ENCODE measurements at places on chromosomes 11 and 22.

- no peak for DNase-seq
These were observed 4.1 kb downstream of the NHERF4 start for GRCh38 chr11:119189393-119189792.

- no peak for DNase-seq
These were observed 17.9 kb downstream of the CD5 start for GRCh38 chr11:61120099-61120705.

GRCh38 chr22:35785181-35785923 lies 67.7 kb downstream of the APOL5 start:
- DNase-seq: no peak

GRCh38 chr11:101133190-101133589 lies 3.6 kb upstream of the PGR start:
- no peak for DNase-seq

DNA sequence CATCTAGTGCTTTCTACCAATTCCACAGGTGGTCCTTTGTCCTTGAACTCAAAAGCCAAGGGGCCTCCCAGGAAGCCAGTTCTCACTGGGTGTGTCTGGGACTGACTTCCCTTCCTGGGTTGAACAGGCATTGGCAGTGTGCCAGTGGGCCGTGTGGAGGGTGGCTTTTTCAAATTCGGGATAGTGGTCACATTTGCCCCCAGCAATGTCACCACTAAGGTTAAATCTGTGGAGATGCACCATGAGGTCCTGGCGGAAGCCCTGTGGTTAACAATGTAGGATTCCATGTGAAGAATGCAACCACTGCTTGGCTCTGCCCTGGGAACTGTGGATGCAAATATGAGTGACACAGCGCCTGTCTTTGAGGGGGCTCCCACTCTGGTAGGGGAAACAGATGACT lies 53.2 kb upstream of the MTNR1B start:
- no peak for DNase-seq

- DNase-seq: no peak
These were observed 137.3 kb upstream of the TENM4 start for GRCh38 chr11:79578116-79578515.

- DNase-seq: peak; percentile 70
These were observed at the start of gene P2RY2 for GRCh38 chr11:73218106-73218829. P2RY2 (plus strand) TSS chr11:73218281; CDS start chr11:73234160, 15,879 bp downstream.

DNA sequence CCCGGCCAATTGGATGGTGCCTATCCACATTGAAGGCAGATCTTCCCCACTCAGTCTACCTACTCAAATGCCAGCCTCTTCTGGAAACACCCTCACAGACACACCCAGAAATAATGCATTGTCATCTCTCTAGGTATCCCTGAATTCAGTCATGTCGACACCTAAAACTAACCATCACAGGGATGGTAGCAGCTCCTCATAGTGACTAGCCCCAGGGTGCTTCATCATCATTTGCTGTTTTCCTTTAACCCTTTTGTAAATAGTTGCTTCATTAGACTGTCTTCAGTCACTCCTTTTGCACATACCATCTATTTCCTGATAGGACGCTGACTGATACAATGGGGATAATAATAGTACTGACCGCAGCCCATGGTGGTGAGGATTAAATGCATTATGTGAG lies 18.8 kb upstream of the AMOTL1 start:
- DNase-seq: no peak

GRCh38 chr22:37069319-37069718 lies 17.8 kb downstream of the KCTD17 start:
- DNase-seq: no peak

DNA sequence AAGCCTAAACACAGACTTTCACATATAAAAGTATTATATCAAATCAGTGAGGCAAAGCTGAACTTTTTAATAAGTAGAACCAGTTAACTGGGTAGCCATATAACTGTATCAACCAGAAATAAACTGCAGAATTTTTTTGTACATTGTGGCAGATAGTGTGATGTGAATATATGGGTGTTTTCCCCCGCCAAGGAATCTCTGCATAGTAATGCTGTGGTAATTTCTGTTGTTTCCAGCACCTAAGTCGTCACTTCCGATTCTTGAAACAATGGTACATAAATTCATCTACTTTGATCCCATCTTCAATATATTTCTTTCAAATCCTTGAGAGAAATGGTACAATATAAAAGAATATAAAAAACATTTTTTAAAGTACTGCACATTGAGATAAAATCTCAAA lies 39.6 kb downstream of the NARS2 start:
- DNase-seq: no peak

DNA sequence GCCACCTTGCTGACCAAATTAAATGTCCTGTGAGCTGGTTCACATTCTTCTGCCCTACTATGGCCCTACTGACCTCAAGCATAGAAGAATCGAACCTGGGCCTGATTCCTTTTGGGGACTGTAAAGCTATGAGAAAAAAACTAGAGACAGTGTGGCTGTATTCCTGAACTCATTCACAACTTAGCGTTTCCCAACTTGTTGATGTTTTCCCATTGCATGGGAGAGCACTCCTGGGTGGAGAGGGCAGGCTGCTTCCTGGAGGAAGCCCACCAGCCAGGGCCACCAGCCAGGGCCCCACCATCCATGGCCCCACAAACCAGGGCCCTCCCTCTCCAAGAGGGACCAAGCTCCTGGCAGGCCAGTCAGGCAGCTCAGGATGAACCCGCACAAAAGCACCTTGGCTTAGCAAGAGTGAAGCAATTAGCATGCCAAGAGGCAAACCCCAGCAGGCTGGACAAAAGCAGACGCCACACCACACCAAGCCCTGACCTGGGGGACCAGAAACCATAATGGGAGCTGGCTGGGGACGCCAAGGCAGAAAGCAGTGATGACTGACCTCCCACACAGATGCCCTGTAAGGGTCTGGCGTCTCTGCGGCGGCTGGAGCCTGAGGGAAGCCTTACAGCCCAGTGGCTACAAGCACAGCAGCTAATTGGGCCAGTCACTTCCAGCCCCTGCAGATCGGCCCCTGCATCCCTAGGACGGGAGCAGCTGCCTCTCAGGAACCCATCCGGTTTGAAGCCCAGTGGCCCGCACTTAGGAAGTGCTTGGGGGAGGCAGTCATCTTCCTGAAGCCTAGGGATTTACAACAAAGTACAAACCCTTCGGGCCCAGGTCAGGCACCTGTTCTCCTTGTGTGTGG lies 2.1 kb downstream of the CERK start:
- no peak for DNase-seq

DNA sequence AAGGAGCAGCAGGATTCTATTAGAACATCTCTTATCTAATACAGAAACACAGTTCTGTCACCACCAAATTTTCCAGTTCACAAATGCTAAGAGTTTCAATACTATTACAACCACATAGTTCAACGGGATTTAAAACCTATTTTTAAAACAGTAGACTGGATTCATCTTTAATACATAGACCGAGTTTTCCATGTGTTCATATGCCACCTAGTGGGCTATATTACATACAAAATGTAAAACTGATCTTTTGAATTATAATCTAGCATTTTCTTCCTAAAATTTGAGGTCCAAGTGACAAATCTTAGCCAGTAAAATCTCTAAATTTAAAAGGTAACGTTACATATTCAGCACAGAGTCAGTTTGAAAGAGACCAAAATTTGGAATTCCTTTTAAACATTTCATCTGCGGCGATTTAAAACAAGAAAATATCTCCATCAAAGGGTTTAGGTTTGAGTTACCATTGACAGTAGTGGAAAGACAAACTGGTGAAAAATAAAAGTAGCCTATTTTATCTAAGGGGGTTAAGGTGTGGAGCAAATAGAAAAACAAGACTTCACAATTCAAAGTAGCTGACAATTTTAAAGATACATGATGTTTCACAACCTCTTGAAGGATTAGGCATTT lies 269.3 kb upstream of the MPPED2 start:
- DNase-seq: peak; percentile 48

- DNase-seq: no peak
These were observed 39.5 kb downstream of the LMO1 start for GRCh38 chr11:8224161-8224591.

DNA sequence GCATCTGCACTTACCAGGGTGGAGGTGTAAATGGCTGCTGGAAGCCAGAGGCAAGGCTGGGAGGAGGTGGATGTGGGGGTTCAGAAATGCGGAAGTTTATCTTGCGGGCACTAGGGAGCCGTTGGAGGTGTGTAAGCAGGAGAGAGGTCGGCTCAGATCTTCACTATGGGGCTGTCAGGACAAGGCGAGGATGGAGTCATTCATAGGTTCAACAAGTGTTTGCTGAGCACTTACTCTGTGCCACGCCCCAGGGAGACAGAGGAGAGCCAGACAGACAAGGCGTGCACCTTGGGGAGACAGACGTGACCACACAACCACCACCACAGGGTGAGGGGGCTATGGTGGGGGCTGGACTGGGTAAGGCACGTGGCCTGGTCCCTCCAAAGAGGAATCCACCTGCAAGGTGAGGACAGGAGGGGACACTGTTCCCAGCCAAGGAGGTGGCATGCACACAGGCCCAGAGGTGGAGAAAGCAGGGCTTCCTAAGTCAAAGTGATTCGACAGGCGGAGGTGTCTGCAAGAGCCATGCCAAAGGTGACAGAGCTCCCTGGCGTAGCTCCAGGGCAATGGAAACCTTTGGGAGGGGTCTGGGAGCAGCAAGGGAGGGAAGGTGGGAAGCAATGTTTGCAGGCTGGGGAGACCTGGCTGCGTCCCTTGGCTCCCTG lies 30.8 kb upstream of the TCF20 start:
- DNase-seq: no peak

DNA sequence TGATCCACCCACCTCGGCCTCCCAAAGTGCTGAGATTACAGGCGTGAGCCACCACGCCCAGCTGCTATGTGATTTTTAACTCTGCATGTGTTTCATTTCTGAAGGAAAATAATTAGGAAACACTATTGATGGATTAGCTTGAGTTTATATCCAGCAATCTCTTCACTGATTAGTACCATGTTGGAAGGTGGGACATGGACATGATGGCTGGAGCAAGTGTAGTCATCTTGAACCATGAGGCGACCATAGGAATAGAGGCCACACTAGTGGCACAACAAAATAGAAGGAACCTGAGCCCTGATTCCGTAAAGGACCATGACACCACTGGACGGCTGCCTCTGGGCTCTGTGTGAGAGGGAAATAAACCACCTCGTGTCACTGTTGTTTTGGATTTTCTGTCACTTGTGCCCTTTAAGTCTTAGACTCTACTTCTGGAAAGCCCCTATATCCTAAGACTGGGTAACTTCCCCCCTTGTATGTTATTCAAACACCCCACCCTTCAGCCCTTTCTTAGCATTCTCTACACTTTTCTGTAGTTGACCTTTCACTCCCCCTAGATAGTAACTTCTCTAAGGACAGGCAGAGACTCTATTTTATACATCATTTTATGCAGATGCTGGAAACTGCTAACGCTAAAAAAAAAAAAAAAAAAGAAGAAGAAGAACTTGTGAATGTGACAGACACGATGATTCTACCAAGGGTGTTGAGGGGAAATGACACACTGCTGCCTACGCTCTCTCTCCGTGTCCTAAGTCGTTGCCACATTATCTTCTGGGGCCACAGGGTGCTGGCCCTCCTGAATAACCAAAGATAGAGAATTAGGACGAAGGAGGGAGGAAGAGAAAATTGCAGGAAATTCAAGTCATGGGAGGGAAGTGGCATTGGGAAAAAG lies 2.7 kb upstream of the VPS37C start:
- no peak for DNase-seq

GRCh38 chr22:24555165-24556039 lies at the start of gene SNRPD3:
SNRPD3 (plus strand) TSS chr22:24555999; CDS start chr22:24557675, 1,676 bp downstream.
- DNase-seq: peak; percentile 99

- DNase-seq: no peak
These were observed 2.8 kb upstream of the TMPRSS13 start for GRCh38 chr11:117931971-117932370.

- no peak for DNase-seq
These were observed 1.1 kb downstream of the MUC5AC start for GRCh38 chr11:1158681-1159487.

- DNase-seq: no peak
These were observed 255.2 kb downstream of the BUD13 start for GRCh38 chr11:116517584-116517983.

- no peak for DNase-seq
These were observed 215.9 kb upstream of the CCDC90B start for GRCh38 chr11:83502041-83502440.

- DNase-seq: no peak
These were observed 1.3 kb downstream of the MACROD1 start for GRCh38 chr11:64164392-64165312.

- DNase-seq: no peak
These were observed 48.4 kb downstream of the DDX10 start for GRCh38 chr11:108713076-108713790.

- no peak for DNase-seq
These were observed 62.4 kb upstream of the CCDC179 start for GRCh38 chr11:22922672-22923071.

DNA sequence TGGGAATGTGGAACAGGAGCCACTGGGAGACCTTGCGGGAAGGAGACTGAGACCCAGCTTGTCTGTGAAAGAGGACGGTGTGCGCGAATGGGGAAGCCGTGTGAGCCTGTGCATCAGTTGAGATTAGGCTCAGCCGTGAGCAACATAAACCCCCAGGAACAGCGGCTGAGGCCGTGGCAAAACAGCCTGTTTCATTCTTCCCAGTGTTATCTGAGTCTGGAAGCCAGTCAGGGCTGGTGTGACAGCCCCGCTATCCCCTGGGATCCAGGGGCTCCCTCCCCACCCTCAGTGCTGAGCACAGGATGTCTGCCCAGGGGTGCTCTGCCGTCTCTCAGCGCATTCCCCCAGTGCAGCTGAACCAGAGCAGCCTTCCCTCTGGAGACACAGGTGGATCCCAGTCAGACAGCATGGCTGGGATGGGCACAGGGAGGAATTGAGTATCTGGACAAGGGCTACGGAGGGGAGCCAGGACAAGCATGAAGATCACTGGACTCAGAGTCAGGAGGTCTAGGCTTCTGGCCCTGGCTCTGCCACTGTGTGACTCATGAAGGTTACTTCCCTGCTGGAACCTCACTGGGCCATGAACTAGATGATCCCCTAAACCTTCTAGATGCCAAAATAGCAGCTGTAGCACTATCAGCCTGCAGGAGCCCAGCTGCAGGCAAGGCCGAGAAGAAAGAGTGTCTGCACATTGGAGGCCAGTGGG lies 8.6 kb downstream of the OAF start:
- DNase-seq: no peak

GRCh38 chr22:37660709-37661045 lies 2.2 kb downstream of the PDXP start:
- DNase-seq: no peak

DNA sequence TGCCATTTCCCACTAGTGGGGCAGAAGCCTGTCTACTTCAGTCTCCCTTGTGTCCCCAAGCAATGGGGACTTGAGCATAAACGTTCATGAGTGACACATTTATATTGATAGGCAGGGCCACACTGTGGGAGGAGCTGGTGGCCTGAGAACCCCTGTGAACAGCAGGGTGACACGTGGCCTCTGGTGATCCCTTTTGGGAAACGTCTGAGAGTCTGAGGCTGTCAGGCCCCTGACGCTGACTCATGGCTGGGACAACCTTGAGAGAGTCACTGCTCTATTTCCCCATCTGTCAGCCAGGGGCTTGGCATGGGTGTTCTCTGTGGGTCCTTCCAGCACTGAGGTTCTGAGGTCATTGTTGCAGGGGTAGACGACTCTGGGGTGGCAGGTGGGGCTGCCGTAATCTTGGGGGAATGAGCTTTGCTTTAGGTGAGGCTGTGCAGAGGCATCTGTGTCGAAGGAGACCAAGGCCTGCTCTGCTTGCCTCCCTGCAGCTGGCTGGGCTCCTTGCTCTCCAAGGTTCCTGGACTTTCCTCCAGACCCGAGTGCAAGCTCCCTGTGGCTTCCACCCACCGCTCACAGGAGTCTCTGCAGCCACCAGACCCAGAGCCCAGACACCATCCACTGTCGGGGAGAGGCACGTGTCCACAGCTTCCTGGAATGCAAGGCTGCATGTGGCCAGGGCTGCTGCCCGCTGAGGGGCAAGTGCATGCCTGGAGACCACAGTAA lies 54.7 kb downstream of the SMIM38 start:
- DNase-seq: peak; percentile 55

GRCh38 chr22:46791201-46791731 lies 28.8 kb downstream of the TBC1D22A start:
- DNase-seq: peak; percentile 49

Measured in hematopoietic multipotent progenitor cell (in vitro differentiated cells).